ENCODE measurements at places on chromosomes 12 and 14. TPM values are rescaled to one million over a fixed set of nuclear protein-coding genes. Genes with fewer than 3 reads are reported as not detected.

Gene RPL41
- 4,734 TPM for total RNA-seq

Gene P2RX2
- total RNA-seq, result not detected

Gene LTBP2
- 16.8 TPM for total RNA-seq

Gene GZMH
- total RNA-seq, result not detected

Gene WDR20
- 24.8 TPM for total RNA-seq

Measured in MCF 10A (cell line).